ENCODE measurements at places on chromosomes 3 and 15. TPM values are rescaled to one million over a fixed set of nuclear protein-coding genes. Genes with fewer than 3 reads are reported as not detected.

The NRROS gene
- 21.2 TPM for total RNA-seq

DNA sequence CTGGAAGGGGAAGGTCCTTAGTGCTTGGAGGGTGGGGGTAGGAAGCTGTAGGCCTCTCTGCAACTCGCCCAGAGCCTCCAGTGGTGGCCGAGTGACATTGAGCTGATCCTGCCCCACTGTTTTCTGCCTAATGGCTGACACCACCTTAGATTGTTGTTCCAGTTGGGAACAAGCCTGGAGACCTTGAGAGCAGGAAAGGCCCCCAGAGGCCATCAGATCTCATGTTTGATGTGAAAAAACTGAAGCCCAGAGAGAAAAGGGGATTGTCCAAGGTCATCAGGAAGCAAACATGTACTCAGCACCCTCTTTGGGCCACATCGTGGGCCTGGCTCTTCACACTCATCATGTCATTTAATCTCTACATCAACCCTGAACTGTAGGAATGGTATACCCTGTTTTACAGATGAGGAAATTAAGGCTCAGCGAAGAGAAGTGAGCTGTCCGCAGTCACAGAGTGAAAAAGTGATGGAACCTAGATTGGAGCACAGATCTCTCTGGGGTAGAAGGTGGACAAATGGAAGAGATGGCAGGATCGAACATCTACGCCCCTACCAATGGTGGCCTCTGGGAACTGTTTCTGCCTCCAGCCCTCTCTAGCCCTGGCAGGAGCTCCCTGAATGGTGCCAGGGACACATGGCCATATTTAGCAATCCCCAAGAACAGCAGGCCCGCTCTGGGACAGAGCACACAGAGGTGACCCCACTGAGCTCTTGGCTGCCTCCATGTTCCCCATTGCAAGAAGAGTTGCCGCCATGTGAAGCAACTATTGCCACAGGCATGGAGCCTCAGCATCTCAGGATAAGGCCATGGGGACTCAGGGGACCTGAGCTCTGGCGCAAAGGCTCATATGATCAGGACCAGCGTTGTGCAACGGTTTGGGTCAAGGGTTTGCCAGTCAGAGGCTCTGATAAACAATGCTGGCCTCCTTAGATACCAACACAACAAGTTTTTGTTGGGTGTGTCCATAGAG is 31.6 kb upstream of the TSEN2 start:
- no peak for DNase-seq

DNA sequence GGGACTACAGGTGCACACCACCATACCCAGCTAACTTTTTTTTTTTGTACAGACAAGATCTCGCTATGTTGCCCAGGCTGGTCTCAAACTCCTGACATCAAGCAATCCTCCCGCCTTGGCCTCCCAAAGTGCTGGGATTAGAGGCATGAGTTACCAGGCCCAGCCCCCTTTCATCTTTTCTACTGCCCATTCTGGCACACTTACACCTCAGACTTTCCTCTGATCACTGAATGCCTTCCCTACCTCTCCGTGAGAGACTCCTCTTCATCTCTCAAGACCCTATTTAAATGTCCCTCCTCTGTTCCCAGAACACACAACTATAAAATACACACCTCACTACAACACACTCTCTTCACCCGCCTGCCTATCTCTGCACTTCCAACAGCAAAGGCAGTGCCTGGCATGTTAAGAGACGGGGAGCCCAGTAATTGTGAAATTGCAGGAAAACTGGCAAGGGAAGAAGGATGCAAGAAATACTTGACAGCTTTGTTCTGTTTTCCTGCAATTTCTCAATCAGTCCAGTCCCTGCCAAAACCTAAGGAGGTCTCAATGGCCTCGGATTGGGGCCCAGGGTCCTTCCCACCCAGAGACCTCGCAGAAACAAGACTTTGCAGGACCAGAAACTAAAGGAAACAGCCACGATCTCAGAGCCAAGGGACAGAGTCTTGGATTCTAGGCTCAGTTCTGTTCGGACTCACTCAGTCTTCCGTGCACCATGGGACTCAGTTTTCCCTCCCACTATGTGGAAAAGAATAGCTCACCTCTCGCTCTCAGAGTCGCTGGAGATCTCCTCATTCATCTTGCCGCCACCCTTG is 849 bp downstream of the RRP9 start:
- DNase-seq: no peak

The GLDN gene
- total RNA-seq: not detected

GRCh38 chr3:116276675-116277074 is 168.6 kb downstream of the LSAMP start:
- DNase-seq: no peak

GRCh38 chr3:113626503-113627371 is 69.7 kb downstream of the USF3 start:
- peak; percentile 6 for DNase-seq

DNA sequence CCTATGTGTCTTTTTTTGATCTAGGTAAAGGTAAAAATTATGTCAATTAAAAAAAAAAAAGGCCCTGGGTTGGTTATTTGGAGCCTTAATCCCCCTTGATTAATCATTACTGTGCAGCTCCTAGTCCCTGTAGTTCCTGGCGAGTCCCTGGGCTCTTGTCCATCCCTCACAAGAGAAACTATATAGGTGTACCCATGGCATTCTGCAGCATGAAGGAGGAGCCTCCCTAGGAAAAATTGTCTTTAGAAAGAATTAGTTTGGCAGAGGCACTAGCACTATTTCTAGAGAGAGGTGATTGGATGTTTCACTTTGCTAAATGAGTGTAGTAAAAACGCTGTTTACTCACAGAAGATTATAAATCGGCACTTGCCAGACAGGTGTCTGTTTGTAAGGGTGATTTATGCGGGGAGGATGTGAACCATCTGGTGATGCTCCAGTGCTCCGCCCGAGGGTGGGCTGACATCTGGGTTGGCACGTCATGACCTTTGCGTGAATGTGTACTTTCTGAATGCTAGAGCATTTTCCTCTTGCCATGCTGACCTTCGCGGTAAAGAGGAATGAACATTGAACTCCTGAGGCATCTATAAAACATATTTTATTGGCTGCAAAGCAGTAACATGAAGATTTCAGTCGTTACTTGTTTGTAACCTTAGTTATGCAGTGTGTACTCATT is 12.6 kb downstream of the PLCL2 start:
- peak; percentile 66 for DNase-seq

GRCh38 chr3:11244121-11244677 is 28.0 kb upstream of the ATG7 start:
- no peak for DNase-seq

DNA sequence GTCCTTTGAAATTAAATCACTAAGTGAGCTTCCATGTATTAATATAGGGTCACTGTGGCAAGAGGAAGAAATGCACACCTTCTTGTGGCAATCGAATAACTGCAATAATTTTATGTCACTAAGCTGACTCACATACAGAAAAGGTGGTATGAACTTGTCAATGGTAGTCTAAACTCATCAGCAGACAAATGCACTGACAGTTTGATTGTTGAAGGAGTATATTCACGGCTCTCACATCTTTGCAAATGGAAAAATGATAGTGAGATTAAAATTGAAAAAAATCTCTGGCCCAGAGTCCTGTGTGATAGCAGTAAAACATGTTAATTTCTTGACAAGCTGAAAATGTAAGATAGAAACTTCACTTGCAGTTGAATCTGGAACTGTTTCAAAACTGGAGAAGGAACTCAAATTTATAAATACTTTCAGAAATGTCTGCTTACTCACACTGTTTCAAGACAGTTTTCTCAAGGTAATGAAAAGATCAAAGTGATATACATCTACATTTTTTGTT is 215.8 kb upstream of the CADM2 start:
- DNase-seq: no peak

GRCh38 chr3:177263615-177264368 is 66.5 kb upstream of the TBL1XR1 start:
- DNase-seq: no peak

DNA sequence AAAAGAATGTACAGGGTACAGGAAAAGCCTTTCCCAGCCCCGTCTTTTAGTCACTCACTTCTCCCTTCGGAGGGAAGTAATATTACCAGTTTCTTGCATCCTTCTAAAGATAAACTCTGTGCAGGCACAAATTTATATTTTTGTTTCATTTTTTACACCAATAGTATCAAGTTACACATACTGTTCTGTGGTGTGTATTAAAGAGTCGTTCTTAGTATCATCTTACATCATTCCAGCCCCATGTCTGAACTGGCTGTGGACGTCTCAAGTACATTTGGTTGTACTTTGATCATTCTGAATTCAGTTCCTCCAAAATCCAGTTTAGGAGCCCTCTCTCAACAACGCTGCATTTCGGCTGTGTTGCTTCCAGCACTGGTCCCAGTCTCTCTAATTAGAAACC is 68.7 kb downstream of the LMLN start:
- no peak for DNase-seq

The WNT5A gene
- total RNA-seq: not detected

- no peak for DNase-seq
These were observed 7.3 kb downstream of the MYO5C start for GRCh38 chr15:52288051-52288942.

DNA sequence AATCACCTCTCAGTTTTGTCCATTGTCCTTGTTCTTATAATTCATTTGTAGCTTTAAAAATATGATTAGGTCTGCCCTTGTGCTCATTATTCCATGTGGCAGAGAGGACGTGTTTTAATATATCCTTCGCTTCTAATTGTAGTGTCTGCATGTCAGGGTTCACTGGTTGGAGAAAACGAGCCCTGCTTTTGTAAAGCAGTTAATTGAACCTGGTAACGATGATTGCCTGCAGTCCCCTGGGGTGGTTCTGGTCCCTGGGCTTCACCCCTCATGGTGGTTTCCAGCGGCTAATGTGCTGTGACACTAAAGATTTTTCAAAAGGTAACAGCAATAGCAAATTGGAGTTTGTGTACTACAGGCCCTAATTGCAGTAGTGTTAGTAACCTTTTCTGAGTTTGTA is 299.6 kb downstream of the CACNA2D3 start:
- DNase-seq: no peak

- DNase-seq: peak; percentile 61
These were observed 13.4 kb upstream of the SATB1 start for GRCh38 chr3:18438586-18438985.

GRCh38 chr3:145015253-145015652 is 1043.6 kb downstream of the DIPK2A start:
- no peak for DNase-seq

DNA sequence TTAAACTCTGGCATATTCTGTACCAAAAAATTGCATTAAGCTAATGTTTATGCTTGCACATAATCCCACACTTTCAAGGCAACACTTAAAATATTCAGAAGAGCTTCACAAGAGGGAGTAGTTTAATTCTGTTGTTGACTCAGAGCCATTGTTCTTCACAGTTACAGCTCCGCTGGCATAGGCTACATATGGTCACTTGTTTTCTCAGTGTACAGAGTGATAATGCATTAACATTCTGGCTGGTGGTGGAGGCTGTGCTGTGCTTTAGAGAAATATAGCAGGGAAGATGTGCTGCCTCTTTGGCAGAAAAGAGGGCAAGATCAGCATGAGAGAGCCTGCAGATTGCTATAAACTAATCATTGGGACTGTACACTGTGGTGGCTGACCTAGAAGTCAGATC is 13.3 kb downstream of the NLGN1 start:
- DNase-seq: no peak

The AP2M1 gene
- 219 TPM for total RNA-seq

- DNase-seq: no peak
These were observed 74.2 kb downstream of the RFTN1 start for GRCh38 chr3:16439163-16439847.

The BLM gene
- 47.8 TPM for total RNA-seq

GRCh38 chr3:25056036-25056755 is 371.9 kb upstream of the RARB start:
- no peak for DNase-seq

DNA sequence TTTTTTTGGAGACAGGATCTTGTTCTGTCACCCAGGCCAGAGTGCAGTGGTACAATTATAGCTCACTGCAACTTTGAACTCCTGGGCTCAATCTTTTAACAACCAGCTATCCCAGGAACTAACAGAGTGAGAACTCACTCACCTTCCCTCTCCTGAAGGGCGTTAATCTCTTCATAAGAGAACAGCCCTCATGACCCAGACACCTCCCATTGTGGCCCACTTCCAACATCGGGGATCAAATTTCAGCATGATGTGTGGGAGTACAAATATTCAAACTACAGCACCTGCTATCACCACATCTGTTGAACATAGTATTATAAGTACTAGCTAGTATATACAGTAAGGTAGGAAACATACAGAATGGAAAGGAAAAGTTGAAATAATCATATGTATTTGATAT is 132.5 kb downstream of the DOCK3 start:
- no peak for DNase-seq

Measured in activated naive CD8-positive, alpha-beta T cell treated with anti-CD3 and anti-CD28 coated beads for 36 hours (primary cell).